NCI-H1694 treated with DMSO at 0.1 percent for 48 hours (cell line): ENCODE measurements at places on chromosomes 7 and 10.

- DNase-seq: no peak
Measured at GRCh38 chr10:15267496-15267895, 99.0 kb upstream of the NMT2 start.

DNA sequence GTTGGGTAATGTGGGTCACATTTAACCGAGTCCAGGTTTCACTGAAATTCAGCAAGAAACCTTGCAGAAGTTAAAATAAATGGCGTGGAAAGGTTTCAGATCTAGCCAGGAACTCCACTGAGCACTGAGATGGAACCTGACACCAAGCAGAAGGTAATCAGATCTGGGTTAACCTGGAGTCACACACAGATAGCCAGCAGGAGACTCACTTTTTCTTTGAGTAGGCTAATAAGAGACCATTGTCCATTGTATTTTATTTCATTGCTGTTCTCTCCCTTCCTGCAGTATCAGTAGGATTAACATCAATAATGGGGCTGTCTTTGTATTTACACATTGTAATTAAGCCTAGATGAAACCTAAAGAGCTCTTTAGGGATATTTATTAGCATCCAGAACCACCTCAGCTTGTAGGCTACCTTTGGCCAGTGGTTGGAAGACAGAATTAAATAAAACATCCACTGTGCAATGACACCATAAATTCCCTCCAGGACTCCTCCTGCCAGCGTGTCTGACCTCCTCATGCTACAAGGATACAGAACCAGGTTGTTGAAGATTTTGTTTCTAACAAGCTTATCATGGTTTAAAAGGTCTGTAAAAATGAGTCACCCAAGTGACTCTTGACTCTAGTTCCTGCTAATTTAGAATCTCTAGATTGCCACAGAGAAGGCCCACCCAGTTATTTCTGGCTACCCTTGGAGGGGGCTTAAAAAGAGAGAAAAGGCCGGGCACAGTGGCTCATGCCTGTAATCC lies 151.1 kb downstream of the SORCS1 start:
- no peak for DNase-seq

- DNase-seq: no peak
Measured at GRCh38 chr7:120586571-120586970, 271.4 kb downstream of the TSPAN12 start.

- peak; percentile 5 for DNase-seq
Measured at GRCh38 chr7:118839515-118839914, 615.0 kb downstream of the ANKRD7 start.

DNA sequence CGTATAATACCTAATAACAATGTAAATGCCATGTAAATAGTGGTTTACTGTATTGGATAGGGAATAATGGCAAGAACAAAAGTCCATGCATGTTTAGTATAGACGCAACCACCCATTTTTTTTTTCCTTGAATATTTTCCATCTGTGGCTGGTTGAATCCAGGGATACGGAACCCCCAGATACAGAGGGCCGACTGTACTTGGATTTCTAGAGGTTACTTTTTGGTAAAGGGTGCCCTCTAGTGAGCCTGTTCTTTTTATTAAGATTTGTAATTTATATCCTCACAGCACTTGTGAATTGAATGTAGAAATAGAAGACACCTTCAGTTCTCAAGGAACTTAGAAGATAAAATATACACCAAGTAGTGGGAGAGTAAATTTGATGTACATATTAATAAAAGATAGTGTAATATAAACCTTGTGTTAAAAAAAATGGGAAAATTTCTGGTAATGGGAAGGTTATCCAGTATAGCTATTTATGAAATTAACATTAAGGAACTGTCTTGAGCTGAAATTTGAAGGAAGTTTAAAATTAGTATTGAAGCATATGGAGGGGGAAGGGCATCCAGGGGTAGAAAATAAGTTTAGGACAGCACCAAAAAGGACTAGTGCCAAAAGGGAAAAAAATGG lies 32.0 kb downstream of the EXOC6 start:
- peak; percentile 64 for DNase-seq

- DNase-seq: no peak
Measured at GRCh38 chr10:35487336-35488034, 117.7 kb upstream of the GJD4 start.

DNA sequence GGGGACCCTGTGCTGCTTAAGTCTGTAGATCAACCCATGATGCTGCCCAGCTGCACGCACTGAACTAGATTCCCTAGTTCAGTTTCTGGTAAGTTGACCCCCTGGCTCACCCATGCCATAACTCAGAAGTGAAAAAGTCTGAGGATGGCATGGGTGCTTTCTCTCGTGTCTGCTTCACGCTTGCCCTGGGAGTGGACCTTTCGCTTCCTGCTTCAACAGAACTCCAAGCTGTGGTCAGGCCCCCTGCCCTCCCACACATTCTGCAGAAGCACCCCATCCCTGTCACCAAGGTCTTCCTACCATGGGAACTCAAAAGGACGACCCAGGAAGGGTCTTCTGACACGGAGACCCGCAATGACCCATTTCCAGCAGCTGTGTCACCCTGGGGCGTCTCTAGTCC lies 39.9 kb downstream of the LRRC18 start:
- no peak for DNase-seq

DNA sequence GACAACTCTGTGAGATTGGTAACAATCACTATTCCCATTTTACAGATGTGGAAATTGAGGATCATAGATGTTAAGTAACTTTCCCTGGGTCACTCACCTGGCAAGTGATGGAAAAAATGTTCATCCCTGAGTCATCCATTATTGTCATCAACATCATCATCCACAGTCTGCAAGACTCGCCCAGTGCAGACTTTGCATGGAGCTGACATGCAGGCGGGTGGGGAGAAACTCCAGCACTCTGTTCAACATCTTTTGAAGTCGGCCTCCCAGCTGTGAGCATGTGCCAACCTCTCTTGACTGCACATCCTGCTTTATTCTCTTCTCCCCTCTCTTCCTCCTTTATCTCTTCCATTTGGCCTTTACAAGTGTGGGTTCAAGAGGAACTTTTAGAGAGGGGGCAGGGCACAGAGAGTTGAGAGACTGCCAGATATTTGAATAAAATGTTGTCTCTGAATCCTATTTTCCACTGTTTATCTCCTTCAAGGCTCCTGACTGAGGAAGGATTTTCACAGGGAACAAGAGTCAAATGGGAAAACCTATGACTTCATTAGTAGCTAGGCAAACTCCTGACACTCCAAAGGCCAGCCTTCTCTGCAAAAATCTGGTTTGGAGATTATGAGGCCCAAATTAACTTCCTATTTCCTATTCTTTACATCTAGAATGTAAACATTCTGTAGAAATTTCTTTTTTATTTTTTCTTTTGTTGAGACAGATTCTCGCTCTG lies 283.7 kb upstream of the PODXL start:
- DNase-seq: no peak

- DNase-seq: peak; percentile 59
Measured at GRCh38 chr10:21993360-21994001, 10.0 kb downstream of the DNAJC1 start.

DNA sequence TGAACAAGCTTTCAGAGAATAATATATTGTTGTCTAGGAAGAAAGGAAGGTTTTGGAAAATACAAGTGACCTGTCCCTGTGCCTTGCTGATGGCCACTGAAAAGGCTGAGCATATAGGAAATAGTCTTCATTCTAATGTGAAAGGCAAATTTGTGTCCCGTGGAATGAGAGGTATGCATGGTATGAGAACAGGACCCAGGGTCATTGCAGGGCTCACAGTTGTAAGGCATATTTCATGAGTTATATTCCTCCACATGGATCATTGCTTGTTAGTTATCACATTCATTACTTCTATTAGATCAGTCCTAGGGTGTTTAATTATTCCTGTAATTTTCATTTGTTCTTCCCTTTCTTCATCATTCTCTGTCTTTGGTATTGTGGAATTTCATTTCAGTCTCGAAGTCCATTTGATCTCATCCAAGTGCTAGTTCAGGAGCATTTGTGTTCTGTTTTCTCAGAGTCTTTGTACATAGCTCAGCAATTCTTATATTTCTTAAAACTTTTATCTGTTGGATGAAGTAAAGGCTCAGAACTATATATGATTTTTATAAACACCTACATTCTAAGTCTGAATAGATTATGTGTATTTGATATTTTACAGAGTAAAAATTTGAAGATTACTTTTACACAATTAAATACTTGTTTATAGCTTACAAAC lies 39.4 kb upstream of the ARHGAP21 start:
- DNase-seq: no peak

DNA sequence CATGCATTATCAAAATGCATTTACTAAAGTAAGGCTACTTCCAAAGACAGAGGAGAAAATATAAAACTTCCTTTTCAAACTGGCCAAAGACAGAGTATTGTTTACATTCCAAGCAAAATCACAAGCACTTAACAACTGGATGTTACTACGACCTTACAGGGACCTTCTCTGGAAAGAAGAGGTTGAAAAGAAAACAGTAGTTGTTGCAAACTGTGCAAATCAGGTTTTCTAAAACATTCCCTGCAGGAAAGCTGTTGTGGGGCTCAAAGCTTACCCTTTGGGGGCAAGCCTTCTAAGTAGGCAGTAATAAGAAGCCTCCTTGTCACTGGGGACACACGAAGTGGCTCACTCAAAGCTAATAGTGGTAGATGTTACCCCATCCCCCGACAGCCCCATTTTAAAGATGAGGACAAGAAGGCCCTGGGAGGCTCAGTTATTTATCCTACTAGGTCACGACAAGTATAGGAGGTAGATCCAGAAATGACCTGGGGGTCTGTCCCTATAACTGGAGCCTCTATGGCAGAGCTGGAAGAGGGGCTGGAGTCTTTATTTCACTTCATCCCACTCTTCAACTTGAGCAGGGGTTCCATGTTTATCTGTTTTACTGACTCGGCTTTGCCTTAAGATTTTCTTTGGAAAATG lies 46.6 kb downstream of the ATXN7L1 start:
- DNase-seq: no peak

DNA sequence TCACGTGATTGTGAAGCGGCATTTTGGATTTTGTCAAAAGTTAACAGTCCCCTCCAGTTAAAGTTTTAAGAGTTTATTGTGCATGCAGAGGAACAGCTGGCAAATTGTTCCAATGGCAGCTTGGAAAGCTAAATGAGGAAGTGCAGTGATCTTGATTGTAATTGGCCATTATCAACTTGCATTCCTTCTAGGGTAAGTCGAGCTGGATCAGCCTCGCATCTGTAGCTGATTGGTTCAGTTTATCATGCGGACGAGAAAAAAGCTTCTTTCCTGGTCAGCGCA lies 566 bp downstream of the ZNF789 start:
- DNase-seq: peak; percentile 16

DNA sequence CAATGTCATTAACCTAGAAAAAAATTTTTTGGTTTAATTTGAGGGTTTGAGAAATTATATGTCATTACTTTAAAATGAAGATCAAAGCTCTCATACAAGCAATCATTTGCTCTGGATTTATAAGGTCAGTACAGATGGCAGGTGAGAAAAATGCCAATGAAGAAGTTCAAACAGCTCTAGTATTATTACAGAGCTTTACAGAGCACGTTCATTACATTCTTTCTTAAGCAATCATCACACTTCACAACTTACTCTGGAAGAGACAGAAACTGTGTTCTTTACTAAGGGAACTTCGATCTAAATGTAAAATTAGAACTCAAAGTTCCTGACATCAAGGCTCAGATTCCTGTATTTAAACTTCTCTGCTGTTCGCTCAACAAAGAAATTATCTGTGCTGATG lies 153.4 kb downstream of the ATE1 start:
- no peak for DNase-seq

DNA sequence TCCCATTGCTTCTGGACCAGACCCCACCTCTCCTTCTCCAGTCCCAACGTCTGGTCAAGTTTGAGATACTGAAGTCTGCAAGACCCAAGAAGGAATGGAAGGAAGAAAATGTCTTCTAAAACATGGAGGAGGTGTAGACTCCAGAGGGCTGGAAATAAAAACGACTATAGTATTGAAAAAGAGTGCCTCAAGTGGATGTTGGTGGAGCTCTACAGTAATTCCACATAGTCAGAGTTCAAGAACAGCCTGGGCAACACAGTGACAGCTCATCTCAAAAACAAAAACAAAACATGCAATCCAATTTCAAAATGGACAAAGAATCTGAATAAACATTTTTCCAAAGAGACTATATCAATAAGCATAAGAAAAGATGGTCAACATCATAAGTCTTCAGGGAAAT lies 2.3 kb upstream of the PCGF6 start:
- no peak for DNase-seq

GRCh38 chr7:1749864-1750466 lies 79.9 kb downstream of the ELFN1 start:
- no peak for DNase-seq

DNA sequence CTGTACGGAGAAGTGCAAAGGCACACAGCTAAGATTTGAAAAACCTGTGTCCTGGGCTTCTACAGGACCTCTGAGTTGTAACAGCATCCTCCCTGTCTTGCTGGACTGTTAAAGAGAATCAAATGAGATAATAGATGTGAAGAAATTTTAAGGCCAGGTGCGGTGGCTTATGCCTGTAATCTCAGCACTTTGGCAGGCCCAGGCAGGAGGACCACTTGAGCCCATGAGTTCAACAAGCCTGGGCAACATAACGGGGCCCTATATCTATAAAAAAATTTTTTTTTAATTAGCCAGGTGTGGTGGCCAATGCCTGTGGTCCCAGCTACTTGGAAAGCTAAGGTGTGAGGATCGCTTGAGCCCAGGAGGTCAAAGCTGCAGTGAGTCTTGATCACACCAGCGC lies 2.9 kb upstream of the ARHGAP21 start:
- no peak for DNase-seq

DNA sequence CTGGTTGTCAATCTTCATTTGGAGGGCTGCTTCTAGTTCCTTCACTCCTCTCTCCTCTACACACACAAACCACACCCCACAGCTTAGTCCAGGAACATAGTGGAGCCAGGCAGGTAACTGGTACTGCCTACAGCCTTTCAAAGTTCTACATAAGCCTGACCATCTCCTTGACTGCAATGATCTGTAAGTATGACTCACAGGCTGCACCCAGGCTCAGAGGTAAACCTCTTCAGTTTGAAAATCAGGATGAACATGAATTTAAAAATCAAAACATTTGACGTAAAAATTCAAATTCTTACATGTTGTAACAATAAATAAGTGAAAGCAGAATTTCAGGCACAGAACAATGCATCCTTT lies 68.7 kb upstream of the C10orf120 start:
- no peak for DNase-seq

DNA sequence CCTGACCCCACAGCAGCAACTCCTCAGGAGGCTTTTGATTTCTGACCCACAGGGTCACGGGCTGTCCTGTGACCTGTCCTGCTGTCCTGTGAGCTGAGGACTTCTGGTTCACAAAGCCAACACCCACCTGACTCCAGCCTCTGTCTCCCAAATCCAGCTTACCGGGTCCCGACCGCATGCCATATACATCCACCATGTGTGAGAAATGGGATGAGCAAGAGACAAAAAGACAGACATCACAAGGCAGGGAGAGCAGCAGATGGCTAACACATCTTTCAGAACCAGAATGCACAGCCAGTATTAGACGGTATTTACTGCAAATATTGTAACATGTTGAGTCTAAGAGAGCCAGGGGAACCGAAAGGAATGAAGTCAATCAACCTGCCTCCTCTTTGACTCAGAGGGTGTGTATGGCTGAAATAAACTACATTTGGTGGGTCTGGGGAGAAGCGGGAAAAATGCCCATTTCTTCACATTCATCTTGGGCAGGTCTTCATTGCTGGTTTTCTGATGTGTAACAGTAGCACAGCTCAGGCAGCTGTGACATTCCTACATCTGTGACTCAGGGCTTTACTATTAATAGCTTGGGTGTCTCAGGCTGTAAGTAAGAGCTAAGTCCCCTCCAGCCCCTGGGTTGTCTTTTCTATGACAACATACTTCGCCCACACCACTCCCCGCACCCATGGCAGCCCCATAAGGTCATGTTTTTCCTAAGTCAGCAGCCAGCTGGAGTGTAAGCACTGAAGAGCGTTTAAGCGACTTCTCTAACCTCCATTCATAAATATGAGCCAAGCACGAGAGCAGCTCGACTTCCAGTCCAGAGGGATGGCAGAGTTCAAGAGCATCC lies 25.0 kb downstream of the ABLIM1 start:
- peak; percentile 22 for DNase-seq
